ENCODE measurements at places on chromosomes 7 and 10.

- DNase-seq = no peak
Measured at GRCh38 chr7:95141755-95142154, 182.6 kb downstream of the PON1 start.

DNA sequence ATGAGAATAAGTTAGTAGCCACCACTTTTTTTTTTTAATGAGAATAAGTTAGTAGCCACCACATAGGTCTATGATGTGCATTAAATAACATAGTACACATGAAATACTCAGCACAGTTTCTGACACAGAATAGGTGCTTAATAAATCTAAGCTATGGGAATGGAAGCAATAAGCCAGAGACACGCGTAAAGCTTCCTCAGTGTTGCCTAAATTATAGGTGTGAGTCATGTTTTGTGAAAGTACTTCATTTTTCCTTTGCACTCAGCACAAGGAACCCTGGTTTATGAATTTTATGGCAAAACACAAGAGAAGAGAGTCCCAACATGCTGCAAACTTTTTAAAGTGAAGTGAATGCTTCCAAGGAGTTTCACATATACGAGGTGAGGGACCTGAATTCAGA lies 267.4 kb downstream of the RNLS start:
- DNase-seq = no peak

DNA sequence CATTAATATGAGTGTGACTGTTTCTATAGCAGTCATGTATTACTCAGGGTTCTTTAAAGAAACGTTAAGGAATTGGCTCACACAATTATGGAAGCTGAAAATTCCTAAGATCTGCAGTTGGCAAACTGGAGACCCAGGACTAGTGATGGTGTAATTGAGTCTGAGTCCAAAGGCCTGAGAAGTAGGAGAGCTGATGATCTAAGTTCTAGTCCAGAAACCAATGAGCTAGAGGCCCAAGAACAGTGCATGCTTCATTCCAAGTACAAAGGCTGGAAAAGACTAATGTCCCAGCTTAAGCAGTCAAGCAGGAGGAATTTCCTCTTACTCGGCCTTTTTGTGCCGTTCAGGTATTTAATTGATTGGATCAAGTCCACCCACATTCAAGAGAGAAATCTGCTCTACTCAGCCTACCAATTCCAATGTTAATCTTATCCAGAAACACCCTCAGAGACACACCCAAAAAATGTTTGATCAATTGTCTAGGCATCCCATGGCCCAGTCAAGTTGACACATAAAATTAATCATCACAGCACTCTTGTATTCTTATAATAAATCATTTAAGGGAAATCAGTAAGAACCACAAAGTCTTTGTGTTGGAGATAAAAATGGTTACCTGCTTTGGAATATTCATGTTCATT lies 312.1 kb downstream of the PRKG1 start:
- DNase-seq = no peak

GRCh38 chr10:71396084-71396710 lies 523 bp upstream of the CDH23 start:
- no peak for DNase-seq

- no peak for DNase-seq
Measured at GRCh38 chr10:114650266-114650665, 7.8 kb downstream of the ABLIM1 start.

DNA sequence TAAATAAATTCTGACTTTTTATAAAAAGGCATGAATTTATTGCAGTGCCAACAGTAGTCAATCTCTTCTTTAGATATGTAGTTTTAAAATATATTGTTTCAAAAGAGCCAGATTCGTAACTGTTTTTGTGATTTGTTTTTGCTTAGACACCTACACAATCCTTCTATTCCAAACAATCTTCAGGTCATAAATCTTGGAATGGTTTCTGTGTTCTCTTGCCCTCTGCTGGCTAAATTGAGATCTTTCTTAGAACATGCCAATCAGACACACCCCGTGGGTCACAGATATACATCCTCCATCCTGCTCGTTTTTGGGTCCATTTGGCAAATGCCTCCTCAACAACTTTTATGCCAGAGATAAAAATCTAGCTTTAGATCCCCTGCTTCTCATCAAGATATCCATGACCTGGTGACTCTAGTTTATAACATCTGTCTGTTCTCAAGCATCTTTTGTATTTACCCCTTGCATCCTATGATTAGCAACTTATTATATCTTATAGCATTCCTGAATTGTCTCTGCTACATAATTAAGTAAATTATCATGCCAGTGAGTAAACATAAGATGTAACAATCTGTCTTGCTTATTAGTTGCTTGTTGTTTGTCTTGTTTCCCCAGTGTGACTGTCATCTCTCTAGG lies 35.3 kb upstream of the IFRD1 start:
- DNase-seq = no peak

GRCh38 chr7:132564849-132565248 lies 11.4 kb downstream of the PLXNA4 start:
- DNase-seq = no peak

DNA sequence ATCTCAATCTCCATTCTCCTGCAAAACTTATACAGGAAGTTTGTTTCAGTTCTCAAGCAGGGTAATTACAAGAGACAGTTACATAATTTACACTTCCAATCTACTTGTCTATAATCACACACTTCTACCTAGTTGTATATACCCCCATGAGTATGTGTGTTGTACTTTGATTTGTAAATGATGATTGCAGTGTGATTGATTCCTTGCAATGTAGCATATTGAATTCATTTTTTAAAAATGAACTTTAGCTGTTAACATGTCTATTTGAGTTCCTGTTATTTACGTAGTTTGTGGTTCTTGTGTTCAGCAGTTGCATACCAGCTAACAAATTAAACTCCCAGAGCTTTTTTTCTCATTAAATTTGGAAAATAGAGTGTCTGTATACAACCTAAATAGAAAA lies 102.5 kb upstream of the SAMD8 start:
- no peak for DNase-seq

DNA sequence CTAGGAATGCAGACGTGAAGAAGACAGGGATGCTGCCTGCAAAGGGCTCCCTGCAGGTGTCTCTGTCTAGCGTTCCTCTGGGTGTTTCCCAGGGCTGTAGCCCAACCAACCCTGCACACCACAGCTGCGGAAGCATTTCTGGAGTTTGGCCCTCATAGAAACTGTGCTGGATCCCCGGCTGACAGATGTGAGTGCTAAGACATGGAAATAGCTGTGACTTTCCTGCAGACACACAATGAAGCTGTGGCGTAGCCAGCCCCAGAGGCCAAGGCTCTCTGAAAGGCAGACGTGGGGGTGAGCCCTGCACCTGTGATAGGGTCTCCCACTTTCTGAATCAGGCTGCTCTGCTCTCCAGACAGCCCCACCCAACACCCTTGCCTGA lies 44.8 kb downstream of the ADCYAP1R1 start:
- no peak for DNase-seq

Measured in cerebellar nuclear complex (tissue), 1 donor.